Muscle of leg (tissue), 16 donors: ENCODE measurements at places on chromosomes 5 and 9.

GRCh38 chr5:59600998-59601397 is 292.5 kb downstream of the PDE4D start:
- no peak for DNase-seq

- DNase-seq, result peak; percentile 91
These were observed at the start of gene ADAMTSL2 for GRCh38 chr9:133534346-133535291. Gene ADAMTSL2, plus strand, starts transcription at chr9:133534704. Its CDS starts 2,009 bp downstream, at chr9:133536713.

GRCh38 chr9:18215626-18216025 is 258.3 kb upstream of the ADAMTSL1 start:
- no peak for DNase-seq

GRCh38 chr9:135498381-135499126 is 1.9 kb upstream of the MRPS2 start:
- no peak for DNase-seq

- no peak for DNase-seq
These were observed 258.2 kb upstream of the MAP3K1 start for GRCh38 chr5:56557198-56557597.

GRCh38 chr9:83927591-83927990 is 6.4 kb upstream of the KIF27 start:
- no peak for DNase-seq

DNA sequence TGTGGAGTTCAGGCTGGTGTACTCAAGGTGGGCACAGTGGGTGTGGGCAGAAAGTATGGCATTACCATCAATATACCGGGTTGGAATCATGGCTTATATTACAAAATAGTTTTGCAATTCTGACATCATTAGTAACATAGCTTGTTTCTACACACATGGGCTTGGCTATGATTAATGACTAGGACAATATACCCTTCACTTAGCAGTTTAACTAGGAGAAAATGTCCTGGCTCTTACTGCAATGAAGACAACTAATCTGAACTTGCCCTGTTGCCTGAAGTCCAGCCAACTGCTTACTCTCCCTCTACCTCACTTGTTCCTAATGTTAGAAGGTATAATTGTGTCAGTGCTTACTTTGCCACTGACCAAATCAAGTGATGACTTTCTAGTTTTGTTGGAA is 612.5 kb downstream of the EFNA5 start:
- DNase-seq, result no peak

- no peak for DNase-seq
These were observed 97.9 kb upstream of the EQTN start for GRCh38 chr9:27394826-27395201.

DNA sequence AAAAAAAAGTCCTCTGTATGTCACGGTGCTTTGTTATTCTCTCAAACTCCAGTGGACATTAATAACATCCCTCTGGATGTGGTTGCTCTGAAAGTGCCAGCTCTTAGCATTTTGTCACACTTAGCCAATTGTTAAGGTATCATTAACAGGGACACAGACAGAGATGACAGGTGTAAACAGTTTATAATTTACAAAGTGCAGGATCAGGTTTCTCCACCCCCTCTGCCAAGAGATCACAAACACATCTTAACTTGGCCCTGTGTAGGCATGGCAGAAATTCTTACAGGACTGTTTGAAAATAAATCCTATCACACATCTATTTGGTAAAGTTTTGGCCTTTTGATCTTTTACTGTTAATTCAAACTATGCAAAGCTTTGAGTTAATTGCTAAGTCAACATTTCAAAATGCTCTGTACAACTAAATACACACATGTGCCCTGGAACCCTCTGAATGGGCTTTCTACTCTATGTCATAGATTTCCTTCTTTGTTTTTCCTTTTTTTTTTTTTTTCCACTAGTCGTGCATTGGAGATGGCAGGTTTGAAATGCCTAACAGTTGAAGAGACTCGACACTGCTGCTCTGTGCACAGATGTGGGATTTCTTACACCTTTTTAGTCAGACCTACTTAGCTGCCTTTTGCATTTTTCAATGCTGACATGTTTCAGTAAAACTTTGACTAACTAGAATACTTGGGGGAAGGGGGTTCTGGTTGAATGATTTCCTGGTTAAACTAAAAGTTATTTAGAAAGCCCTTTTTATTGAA is 41.7 kb downstream of the SEMA6A start:
- peak; percentile 57 for DNase-seq

DNA sequence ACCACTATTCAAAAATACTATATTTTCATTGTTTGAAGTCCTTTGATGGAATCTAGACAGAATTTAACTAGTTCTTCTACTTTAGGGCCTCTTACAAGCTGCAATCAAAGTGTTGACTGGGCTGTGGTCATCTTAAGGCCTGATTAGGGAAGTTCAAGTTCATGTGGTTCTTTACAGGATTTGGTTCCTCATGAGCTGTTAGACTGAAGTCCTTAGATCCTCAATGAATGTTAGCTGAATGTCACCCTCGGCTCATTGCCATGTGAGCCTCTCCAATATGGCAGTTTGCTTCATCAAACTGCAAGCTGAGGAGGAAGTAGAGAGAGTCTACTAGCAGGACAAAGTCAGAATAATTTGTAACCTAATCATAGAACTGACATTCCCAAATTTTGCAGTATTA is 135.1 kb downstream of the CSNK1G3 start:
- peak; percentile 18 for DNase-seq

- peak; percentile 90 for DNase-seq
These were observed 10.9 kb downstream of the PTCH1 start for GRCh38 chr9:95505717-95506427.

DNA sequence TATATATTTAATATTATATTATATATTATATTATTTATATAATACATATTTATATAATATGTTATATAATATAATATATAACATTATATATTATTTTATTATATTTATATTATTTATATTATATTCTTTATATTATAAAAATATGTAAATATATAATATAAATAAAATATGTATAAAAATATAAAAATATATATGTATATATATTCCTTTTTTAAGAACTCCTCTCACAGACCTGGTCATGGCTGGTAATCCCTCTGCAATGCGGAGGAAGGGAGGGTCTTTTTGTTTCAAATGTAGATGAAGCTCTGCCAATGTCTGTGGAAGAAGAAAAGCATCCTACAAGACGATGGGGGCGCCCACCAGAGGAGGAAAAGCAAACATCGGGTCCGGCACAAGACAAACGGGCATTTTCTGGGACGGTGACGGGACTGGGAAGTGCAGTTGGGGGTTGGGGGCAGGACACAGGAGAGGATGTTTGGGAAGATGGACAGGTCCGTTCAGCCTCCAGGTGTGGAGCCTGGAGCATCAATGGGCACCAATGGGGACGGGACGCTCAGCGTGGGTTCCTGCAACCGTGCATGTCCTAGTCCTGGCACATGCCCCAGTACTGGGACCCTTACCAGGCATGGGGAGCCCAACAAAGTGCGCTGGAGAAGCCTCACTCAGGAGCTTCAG is 194.0 kb downstream of the IRX1 start:
- DNase-seq, result no peak
